ENCODE measurements at places on chromosomes 6 and 20.

DNA sequence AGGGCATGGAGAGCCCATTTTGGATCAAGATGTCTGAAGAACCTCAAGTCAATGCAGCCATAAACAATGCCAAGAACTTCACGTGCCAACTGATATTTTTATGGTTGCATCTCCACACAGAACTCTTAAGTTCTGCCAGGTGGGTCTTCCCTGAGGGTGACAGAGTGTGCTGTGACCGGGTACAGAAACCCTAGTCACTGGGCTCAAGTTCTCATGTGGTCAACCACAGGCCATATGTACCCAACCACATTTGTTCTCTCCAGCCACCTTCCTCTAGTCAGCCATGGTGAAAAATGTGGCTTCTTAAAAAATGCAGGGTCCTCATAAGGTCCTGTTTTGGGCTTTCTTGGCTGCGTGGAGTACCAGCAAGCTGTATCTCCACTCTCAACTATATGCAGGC, 48.9 kb downstream of the CLIC5 start:
- no peak for DNase-seq

GRCh38 chr6:19135706-19136105, 701.5 kb upstream of the ID4 start:
- DNase-seq, result no peak

GRCh38 chr20:40314278-40314677, 374.8 kb downstream of the MAFB start:
- no peak for DNase-seq

GRCh38 chr6:113857556-113858479, 673 bp downstream of the MARCKS start:
- DNase-seq, result peak; percentile 73

DNA sequence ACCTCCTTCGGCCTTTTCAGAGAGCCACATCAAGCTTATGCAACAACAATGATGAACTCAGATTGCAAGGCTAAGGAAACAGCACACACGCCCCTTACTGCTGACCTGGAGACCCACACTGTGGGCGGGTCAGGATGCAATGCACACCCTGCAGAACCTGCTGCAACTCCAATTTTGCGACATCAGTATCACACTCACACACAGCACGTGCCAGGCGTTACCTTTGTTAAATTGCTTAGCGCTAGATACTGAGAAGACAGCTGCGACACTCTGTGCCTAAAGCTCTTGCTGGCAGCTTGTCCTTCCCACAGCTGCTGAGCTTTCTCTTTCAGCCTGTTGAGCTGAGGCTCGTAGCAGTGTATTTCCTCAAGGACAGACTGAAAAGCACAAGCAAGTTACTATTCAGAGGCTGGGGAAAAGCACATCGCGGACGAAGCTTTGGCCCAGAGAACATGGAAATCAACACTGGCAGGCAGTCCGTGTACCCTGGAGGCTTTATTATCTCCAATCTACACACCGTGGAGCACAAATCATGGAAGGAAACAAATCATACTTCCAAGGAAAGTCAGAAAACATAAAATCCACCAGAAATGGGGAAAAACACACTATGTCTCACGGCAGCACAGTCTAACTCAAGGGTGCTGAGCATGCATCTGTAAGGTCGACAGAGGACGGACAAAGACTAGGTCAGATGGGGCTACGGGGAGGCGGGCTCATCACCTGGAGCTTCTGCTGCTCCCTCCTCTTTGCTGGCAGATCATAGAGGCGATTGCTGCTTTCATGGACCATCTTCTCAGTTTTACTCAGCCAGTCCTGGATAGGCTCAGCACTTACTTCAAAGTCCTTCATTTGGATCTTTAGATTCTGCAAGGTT, 268.2 kb downstream of the SYNE1 start:
- DNase-seq, result no peak

- no peak for DNase-seq
These were observed 13.8 kb downstream of the ATXN1 start for GRCh38 chr6:16747232-16748024.

DNA sequence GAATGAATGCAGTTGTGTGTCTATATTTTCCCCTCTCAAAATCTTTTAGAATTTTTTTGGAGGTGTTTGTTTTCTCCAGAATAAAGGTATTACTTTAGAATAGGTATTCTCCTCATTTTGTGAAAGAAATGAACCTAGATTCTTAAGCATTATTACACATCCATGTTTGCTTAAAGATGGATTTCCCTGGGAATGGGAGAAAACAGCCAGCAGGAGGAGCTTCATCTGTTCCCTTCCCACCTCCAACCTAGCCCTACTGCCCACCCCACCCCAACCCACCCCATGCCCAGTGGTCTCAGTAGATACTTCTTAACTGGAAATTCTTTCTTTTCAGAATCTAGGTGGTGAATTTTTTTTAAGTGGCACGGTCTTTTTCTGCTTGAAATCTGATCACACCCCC, 127.8 kb downstream of the CD109 start:
- DNase-seq, result no peak

GRCh38 chr6:18527836-18528743, 140.9 kb downstream of the RNF144B start:
- DNase-seq, result no peak

- no peak for DNase-seq
These were observed 1.9 kb downstream of the RFPL4B start for GRCh38 chr6:112348891-112349635.

DNA sequence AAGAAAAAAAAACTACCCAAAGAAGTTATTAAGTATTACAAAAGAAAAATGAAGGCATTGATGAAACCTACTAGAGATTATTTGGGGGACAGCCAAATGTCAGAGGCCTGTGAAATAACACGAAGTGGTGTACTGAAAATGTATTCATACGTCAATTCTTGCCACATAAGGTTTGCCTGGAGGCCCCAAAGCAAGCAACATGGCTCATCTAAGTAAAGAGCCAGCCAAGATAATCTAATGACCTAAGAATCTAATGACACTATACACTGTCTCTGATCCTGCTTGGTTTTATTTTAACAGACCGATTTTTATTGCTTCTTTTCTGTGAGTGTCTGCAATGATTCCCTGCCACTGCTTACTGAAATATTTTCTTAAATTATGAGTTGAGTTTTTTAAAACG, 34.7 kb downstream of the FILIP1 start:
- DNase-seq, result no peak

- peak; percentile 94 for DNase-seq
These were observed 3.4 kb upstream of the NSFL1C start for GRCh38 chr20:1469925-1470571.

- DNase-seq, result no peak
These were observed 443.0 kb downstream of the PLCB1 start for GRCh38 chr20:8575114-8575513.

GRCh38 chr6:16918586-16918985, 157.3 kb upstream of the ATXN1 start:
- no peak for DNase-seq

- DNase-seq, result no peak
These were observed 34.7 kb downstream of the DUSP22 start for GRCh38 chr6:326896-327537.

GRCh38 chr6:83948851-83949250, 84.7 kb upstream of the MRAP2 start:
- DNase-seq, result no peak

- no peak for DNase-seq
These were observed 859.0 kb downstream of the QKI start for GRCh38 chr6:164273491-164273890.

- DNase-seq, result no peak
These were observed 28.5 kb upstream of the KIF6 start for GRCh38 chr6:39753725-39754045.

- DNase-seq, result peak; percentile 62
These were observed 35.4 kb upstream of the E2F3 start for GRCh38 chr6:20366082-20366830.

DNA sequence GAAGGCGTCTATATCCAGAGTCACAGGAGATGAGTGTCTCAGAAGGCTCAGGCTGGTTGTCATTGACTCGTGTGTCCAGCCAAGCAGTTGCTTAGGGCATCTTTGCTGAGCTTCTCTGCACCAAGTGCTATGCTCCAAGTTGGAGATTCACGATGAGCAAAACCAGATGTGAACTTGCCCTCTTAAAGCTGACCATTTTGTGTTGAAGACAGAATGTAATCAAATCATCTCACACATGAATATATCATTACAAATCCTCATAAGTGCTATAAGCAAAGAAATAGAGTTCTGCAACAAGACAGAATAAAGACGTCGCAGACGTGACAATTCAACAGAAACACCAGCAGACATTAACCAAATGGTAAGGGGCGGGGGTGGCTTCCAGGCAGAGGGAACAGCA, 103.9 kb downstream of the ALDH8A1 start:
- DNase-seq, result no peak

GRCh38 chr6:158026054-158026900, 44.6 kb downstream of the SYNJ2 start:
- DNase-seq, result peak; percentile 88

- no peak for DNase-seq
These were observed 32.5 kb downstream of the UQCC2 start for GRCh38 chr6:33678932-33679490.

DNA sequence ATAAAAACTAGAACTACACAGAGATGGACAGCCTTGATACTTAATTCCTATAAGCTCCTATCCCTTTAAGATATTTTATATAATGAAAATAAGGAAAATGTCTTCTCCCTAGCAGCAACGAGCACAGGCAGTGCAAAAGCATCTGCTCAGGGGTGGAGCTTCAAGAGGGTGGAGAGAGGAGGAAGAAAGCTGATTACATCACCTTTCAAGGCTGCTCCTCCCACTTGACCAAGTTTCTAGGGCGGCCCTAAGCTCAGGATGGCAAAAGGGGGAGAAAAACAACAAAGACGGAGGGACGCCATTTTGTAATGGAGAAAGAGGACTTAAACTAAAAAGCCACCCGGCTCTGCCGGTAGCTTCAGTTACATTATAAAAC, 2.2 kb downstream of the PPP1R10 start:
- peak; percentile 94 for DNase-seq

Measured in islet precursor cell (in vitro differentiated cells).